NCI-H1417 treated with DMSO at 0.1 percent for 48 hours (cell line): ENCODE measurements at places on chromosomes 5 and 9.

- no peak for DNase-seq
Observed at GRCh38 chr5:145858959-145859358, 13.9 kb downstream of the GRXCR2 start.

GRCh38 chr9:14021871-14022525, 291.9 kb downstream of the NFIB start:
- DNase-seq, result no peak

GRCh38 chr5:39605145-39605544, 180.4 kb upstream of the DAB2 start:
- no peak for DNase-seq

- no peak for DNase-seq
Observed at GRCh38 chr5:116898917-116899316, 324.3 kb upstream of the SEMA6A start.

DNA sequence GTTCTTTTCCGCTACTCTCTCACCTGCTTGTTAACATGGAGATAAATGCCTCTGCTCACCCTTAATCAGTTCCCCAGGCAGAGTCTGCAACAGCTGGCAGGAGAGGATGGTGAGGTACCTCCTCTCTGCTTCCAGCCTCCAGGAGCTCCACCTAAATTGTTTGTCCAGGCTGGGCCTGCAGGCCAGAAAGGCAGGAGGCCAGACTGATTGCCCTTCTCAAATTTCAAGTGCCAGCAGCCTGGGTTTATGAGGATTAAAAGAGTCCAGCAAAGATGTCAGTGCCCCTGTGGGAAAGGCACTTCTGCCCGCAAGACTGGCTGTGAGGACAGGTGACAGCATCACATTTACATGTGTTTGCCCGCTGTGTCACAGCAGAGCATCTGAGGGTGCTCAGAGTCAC, 19.8 kb downstream of the CORO2A start:
- DNase-seq, result peak; percentile 87

DNA sequence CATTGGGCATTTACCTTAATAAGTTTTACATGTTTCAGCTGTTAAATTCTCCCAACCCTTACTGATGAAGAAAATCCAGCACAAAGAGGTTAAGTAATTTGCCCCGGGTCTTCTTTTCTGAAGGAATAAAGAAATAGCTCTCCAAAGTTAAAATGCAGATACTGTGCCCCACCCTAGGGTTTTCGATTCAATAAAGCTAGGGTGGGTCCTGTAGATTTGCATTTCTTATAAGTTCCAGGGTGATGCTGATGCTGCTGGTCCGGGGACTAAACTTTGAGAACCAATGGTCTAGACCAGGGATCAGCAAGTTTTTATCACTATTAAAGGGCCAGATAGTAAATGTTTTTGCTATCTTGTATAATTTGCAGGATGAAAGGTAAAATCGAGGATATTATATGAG, 156.7 kb downstream of the ADAMTS12 start:
- no peak for DNase-seq

DNA sequence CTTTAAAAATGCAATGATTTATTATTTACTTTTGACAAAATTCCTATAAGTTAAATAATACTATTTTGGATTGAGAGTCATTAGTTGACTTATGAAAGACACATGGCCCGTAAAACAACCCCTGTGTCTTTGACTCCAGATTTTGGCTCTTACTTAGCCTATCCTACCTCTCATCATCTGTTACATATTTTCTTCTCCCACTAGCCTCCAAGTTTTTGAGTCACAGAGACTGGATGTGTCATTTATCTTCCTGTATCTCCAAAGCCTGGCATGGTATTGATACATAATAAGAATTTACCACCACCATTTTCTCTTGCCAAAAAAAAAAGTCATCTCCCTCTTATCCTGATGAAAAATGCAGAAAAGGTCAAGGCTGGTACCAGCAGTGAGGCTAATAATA, 99.9 kb downstream of the GABRB2 start:
- no peak for DNase-seq

- DNase-seq, result no peak
Observed at GRCh38 chr5:38189081-38189504, 69.3 kb upstream of the EGFLAM start.

DNA sequence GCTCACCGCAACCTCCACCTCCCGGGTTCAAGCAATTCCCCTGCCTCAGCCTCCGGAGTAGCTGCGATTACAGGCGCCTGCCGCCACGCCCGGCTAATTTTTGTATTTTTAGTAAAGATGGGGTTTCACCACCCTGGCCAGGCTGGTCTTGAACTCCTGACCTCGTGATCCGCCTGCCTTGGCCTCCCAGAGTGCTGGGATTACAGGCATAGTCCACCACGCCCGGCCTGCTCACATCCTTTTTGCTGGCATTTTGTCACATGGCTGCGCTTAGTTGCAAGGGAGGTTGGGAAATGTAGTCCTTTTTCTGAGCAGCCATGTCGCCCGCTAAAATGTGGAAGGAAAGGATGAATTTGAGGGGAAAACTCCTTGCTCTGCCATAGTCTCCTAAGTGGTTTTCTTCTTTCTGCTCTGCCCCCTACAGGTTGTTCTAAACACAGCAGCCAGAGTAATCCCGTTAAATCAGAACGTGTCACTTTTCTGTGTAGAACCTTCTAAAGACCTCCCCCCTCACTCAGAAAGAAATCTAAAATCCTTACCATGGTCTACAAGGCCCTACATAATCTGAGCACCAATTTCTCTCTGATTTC, 57.8 kb upstream of the HSPA9 start:
- DNase-seq, result no peak

- DNase-seq, result no peak
Observed at GRCh38 chr5:126682856-126683255, 82.1 kb downstream of the PHAX start.

DNA sequence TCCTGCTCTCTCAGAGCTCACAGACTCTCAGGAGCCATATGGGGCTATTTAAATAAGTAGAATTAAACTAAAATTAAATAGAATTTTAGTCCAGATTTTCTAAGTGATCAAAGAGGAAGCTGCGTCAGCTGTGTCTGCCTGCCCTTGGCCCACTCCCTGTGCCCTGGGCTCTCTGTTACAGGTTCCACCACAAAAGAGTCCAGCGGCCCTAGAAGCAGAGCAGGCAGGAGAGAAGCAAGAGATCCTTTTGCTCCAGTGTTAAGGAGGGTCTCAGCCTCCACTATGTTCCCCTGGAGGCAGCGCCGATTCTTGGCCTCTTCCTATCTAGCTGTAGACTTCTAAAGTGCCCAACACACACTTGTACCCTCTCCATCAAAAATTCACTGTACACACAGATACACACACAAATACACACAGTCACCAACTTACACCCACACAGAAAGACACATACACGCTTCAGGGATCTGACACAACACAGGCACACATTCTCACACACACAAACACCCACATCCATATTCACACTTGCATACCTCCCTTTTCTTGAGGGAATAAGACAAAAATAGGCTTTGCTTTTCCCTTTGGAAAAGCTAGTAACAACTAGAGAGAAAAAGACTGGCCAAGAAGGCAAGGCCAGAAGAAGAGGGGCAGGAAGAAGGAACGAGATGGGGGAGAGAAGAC, 5.5 kb upstream of the TNIP1 start:
- DNase-seq, result no peak

- no peak for DNase-seq
Observed at GRCh38 chr5:172574871-172575223, 66.2 kb upstream of the NEURL1B start.

DNA sequence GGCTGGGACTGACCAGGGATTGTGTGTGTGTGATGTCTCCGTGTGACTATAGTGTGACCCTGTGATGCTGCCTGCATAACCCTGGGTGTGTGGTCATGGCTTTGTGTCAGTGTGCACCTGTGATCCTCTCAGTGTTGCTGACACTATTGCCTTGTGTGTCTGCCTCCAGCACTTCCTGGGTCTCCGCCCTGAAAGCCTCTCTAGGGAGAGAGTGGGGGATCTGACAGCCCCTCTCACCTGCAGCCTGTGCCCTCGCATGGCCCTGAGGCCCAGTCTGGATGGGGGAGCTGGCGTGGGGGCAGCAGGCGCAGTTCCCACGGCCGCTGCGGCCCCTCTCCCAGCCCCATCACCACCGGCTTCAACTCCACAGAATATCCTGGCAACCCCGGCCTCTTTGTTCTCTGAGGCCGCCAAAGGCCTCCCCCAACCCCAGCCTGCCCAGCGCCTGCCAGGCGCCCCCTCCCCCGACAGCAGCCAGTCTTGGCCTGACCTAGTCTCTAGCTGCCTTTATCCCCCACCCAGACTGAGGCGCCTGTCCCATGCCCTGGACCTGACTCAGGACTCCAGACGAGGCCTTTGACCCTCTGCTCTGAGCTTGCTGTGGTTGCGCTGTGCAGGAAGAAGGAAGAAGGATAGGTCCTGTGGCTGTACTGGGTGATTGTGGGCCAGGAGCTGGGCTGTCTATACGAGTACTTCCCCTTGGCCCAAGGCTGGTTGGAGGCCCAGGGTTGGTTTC, 38.7 kb downstream of the CXXC5 start:
- no peak for DNase-seq

GRCh38 chr5:41835645-41836044, 34.6 kb downstream of the OXCT1 start:
- no peak for DNase-seq

GRCh38 chr5:152532714-152533113, 127.6 kb upstream of the NMUR2 start:
- DNase-seq, result no peak

GRCh38 chr5:172758077-172758833, 12.7 kb downstream of the DUSP1 start:
- no peak for DNase-seq
